HuH-7 (cell line): ENCODE measurements at places on chromosomes 12 and 14.
A peak's percentile ranks its signal among the peaks of the same experiment; 100 is the strongest.

DNA sequence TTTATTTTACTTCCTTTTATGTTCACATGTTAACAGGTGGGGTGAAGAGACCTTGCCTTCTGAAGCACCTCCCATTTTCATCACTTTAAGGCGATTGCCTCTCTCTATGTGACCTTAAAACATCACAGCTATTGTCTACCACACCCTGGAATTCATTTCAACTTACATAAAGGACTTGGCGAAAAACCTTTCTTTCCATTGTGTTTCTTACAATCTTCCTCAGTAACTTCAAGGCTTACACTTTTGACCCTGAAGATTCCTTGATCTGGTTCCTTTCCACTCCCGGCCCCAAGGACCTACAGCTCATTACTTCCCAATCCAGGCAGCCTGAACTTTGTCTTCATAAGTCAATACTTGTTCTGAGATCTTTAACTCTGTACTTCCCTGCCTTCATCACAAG, 443.3 kb downstream of the ADAMTS20 start:
- DNase-seq: no peak

DNA sequence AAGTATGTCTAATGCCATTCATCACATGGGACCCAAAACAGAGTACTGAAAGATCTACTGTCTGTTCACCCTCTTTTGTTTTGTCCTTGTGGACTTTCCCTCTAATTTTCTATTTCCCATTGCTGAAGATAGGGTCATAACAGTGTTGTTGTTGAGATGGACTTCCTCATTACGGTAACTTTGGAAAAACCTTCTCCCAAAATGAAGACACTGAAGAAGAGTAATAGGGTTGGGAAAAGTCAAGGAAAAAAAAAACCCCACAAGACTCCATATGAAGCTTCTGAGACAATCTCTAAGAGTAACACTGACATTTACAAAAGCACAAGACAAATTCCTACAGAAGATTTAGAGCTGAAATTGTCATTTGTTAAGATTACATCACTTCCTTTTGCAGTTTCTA, 36.7 kb downstream of the EXOC5 start:
- DNase-seq: no peak

DNA sequence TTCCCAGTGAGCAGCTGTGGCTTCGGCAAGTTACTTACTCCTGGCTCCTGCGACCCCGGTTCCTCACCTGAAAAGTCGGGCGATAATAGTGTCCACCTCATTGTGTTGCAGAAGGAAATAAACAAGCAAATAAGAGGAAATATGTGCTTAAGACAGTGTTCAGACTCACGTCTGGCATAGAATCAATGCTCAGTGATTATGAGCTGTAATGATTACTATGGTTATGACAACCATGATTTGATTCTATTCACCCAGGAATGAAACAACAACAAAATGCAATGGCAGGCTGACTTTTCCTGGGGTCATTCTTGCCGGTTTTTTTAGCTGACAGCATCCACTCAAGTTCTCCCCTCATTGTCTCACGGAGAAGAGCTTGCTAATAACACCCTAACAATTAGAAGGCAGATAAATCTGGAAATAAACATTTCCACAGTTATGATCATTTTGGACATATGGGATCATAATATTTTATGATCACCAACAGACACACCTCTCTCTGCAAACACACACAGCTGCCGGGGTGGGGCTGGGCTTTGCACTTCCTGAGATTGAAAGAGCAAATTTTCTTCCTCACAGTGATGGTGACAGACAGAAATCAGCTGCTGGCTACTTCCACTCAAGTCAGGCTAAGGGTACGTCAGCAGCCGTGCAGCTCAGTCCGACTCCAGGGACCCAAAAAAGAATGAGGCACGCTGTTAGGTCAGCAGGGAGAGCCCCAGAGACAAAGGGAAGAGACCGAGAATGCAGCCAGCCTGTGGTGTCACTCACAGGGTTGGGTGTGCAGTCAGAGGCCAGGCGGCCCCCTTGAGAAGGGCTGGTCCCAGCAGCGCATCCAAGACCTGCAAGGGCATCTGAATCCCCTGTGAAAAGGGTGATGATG, 158.0 kb downstream of the RIMBP2 start:
- no peak for DNase-seq

DNA sequence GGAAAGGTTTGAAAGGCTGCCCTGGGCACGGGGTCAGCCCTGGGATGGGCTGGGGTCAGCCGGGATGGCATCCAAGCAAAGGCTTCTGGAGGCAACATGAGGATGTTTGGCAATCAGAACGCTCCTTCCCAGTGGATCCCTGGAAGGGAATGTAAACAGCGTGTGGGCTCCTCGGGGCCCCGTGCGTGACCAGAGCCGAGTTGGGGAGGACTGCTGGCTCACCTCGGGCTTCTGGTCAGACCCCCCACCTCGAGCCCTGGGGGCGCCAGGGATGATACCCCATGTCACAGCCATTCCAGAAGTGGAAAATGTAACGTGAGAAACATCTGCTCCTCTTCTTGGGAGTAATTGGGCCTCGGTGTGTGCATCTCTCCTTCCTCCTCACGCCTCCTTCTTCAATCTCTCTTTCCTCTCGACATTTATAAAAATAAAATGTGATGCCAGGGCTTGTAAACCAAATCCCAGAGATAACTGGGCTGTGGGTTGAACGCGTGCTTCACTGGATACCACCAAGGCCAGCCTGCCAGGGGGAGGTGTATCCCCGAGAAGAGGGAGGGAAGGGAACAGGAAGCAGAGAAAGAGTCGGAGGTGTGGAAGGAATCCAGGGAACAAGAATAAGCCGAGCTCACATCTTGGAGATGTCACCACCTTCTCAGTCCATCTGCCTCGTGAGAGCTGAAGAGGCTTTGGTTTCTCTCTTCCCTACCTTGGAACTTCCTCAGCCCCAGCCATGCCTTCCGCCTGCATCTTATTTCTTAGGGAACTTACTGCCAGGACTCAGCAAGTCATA, 144.8 kb downstream of the NUAK1 start:
- no peak for DNase-seq

DNA sequence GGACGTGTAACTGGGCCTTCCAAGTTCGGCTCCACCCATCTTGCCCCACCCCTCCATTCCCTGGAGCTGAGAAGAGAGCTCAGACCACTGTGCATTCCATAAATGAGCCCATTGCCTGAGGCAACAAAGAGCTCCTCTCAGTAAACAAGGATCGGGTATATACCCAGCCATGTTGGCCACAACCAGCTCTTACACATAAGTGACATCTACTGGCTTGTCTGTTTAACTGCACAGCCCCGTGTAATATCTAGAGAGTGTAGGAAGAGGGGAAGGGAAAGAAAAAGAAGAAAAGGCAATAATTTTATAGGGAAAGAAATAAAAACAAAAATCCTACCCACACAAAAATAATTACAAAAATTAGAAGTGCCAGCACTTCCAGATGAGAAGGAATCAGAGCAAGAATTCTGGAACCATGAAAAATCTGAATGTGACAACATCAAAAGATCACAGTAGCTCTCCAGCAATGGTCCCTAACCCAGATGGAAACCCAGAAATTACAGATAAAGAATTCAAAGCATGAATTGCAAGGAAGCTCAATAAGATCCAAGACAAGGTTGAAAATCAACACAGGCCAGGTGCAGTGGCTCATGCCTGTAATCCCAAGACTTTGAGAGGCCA, 308.1 kb downstream of the RPAP3 start:
- peak; percentile 70 for DNase-seq

DNA sequence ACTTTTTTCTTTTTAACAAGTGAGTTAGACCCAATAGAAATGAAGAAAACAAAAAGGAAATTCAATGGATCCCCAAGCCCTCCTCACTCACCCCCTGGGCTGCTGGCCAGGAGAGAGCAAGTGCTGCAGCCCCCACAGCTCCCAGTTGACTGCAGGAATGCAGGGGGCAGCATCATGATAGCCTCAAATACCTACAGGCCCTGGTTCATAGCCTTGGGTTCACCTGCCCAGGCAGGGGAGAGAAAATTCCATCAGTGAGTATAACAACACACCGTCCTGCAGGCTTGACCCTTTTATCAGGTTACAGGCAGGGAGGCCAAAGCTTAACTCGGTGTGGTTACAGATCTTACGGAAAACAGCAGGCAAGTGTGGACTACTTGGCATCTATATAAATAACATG, 76.3 kb downstream of the PHLDA1 start:
- DNase-seq: no peak

DNA sequence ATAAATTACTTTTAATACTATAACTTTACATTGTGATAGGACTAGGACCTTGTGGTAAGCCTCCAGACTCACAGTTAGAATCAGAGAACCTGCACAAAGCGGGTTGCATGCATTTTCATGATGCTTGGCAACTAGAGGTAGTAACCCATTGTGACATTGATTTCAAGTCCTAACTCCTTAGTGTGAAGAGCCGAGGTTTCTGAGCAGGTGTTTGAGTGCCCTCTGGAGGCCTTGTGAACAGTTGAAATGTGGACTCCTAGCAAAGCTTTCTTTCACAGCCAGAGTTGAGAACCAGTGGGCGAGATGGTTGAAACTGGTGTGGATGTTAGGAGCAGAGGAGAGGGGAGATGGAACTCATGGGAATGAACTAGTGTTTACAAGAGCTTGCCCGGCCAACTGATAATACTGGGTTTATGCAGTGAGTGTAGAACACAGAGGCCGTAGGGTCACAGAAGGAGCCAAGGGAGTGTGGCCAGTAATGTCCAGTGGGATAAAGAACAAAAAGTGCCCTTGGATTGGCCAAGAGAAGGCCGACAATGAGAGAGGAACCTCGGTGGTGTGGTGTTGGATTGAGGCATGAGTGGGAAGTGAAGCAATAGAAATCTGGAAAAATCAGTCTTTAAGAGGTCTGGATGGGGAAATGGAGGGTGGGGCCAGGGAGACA, 10.9 kb downstream of the ZNF664 start:
- peak; percentile 28 for DNase-seq

DNA sequence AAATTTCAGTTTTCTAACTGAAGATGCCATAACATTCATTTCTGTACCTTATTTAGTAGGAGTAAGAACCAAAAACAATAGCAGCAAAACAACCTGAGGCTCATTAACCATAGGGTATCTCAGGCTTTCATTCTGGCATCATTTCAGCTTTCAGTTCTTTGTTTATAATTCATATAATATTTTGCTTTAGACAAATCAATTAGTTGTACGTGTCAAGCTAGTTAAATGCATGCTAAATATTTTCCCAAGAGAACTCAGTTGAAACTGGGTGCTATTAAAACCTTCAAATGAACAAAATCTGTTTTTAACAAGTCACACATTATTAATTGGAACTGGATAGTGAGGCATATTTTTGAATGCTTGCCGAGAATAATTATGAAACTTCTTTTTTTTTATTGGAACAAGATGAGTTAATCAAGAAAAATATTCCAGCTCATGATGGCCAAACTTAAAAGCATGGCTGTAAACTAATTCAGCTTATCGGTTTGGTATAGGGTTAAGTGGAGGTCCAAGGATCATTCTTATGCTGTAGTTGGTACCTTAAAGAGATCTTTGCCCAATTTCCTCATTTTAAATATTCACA, 442.7 kb downstream of the BTG1 start:
- no peak for DNase-seq

- DNase-seq: no peak
Observed at GRCh38 chr14:97022741-97023140, 225.6 kb downstream of the VRK1 start.

DNA sequence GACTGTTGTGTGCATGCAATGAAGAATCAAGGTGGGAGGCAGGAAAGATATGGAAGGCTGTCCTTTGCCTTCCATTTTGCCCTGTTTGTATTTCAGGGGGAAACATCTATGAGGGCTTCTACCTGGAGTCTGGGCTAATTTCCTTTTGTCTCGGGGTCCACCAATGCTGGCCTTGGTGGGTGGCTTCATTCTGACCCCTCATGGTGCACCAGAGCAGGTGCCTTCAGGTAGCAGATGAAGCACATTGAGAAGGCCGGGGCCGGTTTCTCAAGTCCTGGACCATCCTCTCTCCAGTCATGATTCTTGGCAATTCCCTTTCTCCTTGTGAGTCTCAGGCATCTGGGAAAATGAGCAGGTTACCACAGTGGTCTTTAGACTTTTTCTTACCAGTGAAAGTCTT, 47.2 kb downstream of the RPH3A start:
- no peak for DNase-seq

- DNase-seq: no peak
Observed at GRCh38 chr14:49858383-49858782, 5.8 kb upstream of the NEMF start.

DNA sequence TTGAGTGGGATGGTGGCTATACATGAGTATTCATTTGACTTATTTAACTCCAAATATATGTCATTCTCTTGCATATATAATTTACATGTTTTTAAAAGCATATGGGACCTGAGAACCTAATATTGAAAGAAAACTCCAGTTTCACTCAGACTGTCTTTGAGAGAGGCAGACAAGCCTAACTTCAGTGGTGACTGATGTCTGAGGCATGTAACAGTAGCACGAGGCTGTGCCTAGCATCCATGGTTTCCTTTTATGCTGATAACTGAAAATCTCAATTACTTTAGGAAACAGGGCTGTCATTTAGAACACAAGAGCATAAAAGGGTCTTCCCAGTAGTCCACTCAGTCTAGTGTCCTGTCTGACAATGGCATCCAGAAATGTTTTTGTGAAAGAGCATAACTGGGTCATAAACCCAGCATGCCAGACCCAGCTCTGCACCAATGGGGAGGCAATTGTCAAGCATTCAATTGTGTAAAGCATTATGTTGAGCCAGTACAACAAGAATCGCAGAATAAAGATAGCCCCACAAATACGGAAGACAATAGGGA, 24.3 kb downstream of the MAPK1IP1L start:
- no peak for DNase-seq

DNA sequence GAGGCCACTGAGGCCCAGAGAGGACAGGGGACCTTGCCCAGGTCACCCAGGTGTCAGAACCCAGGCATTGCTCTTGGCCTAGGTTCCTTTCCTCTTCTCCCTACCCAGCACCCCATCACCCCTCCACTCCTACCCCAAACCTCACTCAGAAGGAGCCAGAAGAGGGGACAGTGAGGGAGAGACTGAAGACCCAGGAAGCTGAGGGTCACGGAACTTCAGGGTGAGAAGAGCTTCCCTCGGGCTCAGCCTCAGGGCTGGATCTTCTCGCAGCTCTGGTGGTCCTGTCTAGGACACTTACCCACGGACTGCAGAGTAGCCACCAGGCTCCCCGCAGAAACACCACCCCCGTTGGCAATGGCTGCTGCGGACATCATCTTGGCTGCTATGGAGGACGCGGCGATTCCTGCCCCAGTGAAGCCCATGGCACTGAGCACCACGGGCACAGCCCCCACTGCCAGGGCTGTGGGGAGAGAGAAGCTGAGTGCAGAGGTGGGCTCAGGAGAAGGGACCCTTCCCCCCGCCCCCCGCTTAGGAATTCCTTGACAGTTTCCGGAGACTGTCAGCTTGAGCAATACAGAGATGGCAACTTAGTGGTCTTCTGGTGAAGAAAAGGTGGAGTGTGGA, 1.1 kb downstream of the IFI27L2 start:
- no peak for DNase-seq
